SW 1271 (cell line): ENCODE measurements at places on chromosomes 3 and 15.

- DNase-seq, result no peak
Measured at GRCh38 chr3:4394048-4394447, 73.0 kb downstream of the SUMF1 start.

DNA sequence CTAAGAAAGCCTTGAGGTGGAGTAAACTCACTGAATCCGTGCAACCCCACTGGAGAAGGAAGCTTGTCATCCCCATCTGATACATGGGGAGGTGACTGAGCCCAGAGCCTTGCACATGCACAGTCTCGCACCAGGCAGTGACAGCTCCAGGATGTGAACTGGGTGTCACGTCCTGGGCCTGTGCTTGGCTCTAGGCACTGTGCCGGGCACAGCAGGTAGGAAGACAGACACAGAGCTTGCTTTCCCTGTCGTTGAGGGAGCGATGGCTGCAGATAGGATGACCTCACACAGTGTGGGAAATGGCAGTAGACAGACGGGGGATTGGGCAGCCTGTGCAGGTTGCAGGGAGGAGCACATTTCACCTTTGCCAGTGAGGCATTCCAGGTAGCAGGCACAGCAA is 12.2 kb upstream of the ATP2B2 start:
- no peak for DNase-seq

GRCh38 chr3:153640689-153641665 is 479.0 kb downstream of the RAP2B start:
- DNase-seq, result no peak

DNA sequence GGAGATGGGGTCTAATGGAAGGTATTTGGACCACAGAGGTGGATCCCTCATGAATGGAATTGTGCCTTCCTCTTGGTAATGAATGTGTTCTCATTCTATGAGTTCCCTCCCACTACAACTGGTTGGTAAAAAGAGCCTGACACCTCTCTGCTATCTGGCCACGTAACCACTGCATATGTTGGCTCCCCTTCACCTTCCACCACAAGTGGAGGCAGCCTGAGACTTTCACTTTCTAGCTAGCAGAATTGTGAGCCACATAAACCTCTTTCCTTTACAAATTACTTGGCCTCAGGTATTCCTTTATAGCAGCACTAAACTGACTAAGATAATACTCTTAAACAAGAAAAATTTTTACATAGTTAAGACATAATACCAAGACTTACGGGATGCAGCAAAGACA is 155.3 kb downstream of the NR1I2 start:
- DNase-seq, result no peak

GRCh38 chr3:13644341-13645117 is 95.6 kb downstream of the FBLN2 start:
- no peak for DNase-seq

DNA sequence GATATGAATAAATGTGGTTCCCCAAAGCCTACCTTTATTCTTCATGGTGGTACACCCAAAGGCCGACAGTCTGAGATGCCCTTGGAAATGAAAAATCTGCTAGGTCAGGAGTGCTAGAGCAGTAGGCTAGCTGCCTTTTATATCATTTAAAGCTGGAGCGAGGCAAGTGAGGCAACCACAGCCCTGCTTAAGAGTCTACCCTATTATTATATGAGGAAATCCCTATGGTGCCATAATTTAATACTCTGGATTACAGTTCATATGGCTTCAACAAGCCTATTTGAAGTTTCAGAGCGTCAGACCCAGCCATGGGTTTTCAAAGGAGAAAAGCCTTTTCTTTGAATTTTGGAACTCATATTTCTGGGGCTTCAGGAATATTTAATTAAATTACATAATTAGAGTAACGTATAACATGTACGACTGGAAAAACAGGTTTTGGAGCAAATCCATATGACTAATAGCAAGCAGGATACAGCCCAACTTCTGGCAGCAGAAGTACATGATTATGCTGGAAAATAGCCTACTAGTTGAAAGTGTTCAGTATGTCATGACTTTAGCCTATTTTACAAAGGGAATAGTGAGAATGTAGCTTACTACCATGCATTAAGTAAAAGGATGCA is 18.0 kb upstream of the SLTM start:
- no peak for DNase-seq

- DNase-seq, result no peak
Measured at GRCh38 chr3:22671848-22672247, 531.3 kb upstream of the UBE2E2 start.

GRCh38 chr3:32733631-32734229 is 48.7 kb downstream of the CNOT10 start:
- DNase-seq, result peak; percentile 22

GRCh38 chr3:37501571-37502313 is 327.4 kb upstream of the LRRFIP2 start:
- DNase-seq, result no peak

- DNase-seq, result no peak
Measured at GRCh38 chr15:74399100-74399499, 31.7 kb upstream of the CYP11A1 start.

DNA sequence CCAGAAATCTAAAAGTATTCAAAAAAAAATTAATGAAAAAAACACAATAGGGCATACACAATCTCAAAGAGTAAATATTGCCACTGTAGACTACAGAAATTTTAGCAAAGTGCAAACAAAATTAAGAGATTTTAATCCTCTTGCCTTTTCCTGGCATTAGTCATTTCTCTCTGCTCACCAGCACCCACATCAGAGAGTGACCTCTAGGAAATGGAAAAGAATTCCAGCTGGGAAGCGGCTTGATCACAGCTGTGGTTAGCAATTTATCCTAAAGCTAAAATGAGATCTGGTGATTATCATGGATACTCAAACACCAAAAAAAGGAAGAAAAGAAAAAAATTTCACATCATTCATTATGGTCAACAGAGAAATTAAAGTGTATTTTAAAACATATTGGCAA is 7.5 kb downstream of the CSNK1G1 start:
- no peak for DNase-seq

GRCh38 chr15:64856429-64857145 is 14.9 kb downstream of the PLEKHO2 start:
- DNase-seq, result no peak

DNA sequence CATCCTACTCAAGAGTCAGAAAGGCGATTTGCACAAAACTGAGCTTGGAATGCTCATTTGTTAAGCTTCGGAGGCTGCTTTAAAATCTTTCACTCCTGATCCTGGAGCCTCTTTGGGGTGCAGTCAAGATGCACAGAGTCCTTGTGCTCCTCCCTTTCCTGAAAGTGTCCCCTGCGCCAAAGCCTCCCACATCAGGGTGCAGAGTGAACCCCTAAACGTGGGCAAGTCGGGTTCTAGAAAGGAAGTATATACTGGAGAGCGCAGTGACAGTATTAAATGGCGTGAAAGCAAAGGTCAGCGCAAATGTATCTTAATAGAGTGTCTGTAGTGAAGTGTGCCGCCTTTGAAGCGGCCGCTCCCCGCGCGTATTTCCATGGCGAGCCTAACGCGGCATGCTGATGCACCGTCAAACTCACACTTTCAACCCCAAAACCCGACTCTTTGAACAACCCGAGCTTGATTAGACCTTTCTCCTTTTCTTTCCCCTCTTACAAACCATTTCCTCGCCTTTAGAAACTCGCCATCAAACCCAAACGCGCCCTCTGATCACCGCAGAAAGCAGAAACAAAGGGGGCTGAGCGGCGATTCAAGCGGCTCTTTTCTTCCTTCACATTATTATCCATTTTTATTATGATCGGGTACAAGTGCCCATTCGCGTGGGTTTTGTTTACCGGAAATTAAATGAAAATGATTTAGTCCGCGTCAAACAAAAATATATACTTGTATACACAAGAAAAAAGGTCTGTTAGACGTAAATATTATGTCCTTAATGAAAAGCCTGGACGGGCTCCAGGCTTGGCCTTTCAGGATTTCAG is 18.3 kb downstream of the ZIC4 start:
- no peak for DNase-seq

DNA sequence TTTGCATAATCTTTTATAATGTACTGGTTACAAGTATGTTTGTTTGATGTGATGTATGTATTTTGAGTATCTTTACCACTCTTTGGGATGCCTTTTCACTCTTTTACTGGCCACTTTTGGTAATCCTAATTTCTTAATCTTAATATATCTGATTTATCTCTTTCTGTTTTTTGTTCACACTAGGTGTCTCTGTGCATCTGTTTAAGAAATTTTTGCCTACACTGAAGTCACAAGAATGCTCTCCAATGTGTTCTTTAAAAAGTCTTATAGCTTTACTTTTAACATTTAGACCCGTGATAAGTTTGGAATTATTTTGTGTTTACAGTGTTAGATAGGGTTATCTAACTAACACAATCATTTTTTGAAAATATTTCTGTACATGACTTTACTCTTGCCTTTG is 659.1 kb downstream of the SI start:
- DNase-seq, result no peak

- DNase-seq, result no peak
Measured at GRCh38 chr3:114879059-114880031, 267.7 kb downstream of the ZBTB20 start.

- peak; percentile 4 for DNase-seq
Measured at GRCh38 chr3:1082108-1082507, 10.7 kb upstream of the CNTN6 start.

- DNase-seq, result no peak
Measured at GRCh38 chr3:153290268-153291015, 128.4 kb downstream of the RAP2B start.

DNA sequence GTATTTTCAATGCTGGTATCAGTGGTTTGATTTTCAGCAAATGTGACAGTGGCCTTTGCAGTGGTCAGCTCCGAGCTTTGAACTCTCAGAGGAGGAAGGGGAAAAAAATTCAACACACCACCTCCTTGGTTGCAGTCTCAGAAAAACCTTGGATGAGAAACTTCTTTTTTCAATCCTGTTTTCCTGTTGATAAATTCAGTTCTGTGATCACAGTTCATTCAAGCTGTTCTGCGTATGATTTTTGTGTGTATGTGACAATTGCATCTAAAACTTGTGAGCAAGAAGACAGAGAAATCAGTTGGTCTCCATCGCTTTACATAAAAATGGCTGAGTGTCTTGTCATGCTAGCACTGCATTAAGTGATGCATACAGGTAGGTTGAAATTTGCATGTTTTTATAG is 19.2 kb downstream of the ZBTB38 start:
- DNase-seq, result no peak

DNA sequence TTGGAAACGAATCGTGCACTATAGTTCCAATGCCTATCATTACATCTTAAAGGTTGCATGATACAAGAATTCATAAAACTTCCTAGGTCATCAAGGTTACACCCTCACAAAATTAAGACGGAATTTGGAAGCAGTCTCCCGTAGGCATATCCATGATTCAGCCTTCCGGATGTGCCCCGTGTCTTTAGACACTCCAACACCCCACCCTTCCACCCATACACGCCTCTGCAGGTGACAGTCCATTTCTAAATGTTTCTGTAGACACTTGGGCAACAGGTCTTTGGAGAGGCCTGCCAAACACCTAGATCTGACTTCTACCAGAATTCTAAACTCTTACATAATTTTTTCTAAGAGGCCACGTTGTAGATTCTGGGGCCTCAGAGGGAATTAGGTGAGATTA is 49.8 kb downstream of the LDHAL6B start:
- DNase-seq, result no peak

DNA sequence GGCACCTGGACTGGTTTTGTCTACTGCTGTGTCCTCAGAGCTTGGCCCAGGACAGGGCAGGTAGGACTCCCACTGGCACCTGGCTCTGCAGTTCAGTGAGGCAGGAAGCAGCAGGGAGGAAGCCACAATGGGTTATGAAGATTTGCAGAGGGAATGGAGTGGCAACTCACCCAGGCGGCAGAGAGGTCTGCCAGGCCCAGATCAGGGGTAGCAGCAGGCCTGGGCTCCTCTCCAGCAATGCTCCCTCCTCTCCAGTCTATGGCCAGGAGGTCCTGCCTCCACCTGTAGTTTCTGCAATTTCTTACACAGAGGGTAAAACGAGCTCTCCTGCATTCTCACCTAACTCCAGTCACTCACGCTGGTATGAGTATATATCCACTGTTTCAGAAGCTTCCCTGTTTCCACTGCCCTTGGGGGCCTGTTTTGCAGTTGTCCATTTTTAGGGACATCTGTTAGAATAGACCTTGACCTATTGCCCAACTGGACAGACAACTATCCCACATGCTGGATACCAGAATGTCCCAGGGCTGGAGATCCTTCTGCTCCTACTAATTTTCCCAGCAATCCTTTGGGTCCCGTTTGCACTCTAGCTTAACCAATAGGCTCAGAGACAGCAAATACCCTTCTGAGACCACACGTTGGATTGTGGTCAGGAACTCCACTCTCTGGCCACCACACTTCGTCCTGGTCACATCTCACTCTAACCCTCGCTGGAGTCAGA is 35.2 kb downstream of the HMCES start:
- DNase-seq, result peak; percentile 19

DNA sequence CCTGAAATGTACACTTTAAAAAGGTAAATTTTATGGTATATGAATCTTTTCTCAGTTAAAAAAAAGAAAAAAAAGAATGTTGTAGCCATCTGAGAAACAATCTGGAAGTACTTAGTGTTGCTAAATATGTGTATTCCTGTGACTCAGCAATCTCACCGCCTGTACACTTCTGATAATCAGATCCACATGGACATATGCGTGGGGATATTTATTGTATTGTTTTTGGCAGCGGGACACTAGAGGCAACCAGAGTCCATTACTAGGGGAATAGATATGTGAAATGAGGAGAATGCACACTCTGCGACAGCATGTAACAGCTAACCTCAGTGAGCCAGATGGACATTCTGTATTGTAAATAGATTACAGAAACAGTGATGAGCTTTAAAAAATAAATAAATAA is 65.4 kb downstream of the AQP9 start:
- no peak for DNase-seq

- no peak for DNase-seq
Measured at GRCh38 chr3:64473466-64473865, 214.3 kb downstream of the ADAMTS9 start.

DNA sequence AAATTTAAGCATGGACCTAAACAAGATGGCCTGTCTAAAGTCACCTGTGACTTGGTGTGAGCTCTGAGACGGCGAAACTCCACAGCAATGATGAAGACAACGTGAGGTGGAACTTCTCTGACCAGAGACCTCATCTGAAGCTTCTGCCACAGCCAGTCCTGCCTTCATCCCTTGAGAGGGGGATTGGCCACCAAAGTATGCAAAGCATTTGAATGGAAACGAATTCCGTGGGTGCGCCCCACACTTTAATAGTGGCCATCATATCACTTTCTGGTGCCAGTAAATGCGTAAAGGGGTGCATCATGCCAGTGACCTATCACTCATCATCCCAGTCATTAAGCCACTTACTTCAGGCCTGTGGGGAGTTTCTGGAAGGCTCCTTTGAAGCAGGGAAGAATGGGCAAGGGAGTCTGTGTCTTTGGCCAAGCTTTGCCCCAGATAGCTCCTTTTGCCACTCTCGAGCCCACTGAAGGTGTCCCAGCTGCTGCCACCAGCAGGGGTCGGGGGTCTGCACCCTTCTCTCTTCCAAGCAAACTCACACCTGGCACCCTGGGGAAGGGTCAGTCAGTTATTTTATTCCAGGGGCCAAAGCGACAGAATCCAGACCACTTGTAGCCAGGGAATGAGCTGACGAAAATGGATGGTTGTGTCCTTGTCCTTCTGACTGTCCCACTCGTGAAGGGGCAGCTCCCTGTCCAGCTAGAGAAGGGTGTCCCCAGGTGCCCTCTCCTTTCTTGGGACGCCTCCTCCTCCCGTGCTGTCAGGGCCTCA is 17.7 kb downstream of the MUC20 start:
- DNase-seq, result no peak

GRCh38 chr15:53758412-53758811 is 1.1 kb downstream of the WDR72 start:
- no peak for DNase-seq
